ENCODE measurements at places on chromosomes 6 and 20.

DNA sequence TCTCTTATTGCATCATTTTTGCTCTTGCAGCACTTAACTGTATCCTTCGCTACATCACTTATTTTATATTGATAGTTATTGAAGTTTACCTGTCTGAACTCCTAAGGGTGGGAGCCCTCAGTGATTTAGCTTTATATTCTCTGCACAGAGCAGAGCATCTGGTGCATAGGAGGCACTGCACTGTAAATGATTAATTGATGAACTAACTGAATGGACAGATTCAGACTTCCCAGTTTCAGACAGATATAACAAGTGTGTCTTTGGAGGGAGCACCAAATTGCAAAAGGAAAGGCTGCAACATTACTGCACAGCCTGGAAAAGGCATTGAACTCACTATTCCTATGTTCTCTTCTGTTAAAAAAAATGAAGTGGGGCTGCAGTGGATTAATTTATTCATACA, 160.3 kb downstream of the EDN1 start:
- DNase-seq, result no peak

DNA sequence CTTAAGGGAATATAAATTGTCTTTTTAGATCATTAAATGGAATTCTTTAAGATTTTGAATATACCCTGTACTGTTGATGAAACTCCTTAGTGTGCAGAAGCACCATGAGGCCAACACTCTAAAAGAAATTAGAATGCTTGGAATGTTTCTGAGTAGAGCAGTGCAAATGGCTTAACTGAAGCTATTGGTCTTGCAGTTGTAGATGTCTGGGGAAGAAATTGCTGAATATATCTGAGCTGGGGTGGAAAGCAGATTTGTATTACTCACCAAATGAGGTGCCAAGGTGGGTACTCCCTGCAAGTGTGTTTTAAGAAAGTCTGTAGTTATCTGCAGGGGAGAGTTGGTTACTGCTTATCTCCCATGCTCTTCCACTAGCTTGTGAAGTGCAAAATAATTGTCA, 119.0 kb downstream of the ADGRG6 start:
- no peak for DNase-seq

DNA sequence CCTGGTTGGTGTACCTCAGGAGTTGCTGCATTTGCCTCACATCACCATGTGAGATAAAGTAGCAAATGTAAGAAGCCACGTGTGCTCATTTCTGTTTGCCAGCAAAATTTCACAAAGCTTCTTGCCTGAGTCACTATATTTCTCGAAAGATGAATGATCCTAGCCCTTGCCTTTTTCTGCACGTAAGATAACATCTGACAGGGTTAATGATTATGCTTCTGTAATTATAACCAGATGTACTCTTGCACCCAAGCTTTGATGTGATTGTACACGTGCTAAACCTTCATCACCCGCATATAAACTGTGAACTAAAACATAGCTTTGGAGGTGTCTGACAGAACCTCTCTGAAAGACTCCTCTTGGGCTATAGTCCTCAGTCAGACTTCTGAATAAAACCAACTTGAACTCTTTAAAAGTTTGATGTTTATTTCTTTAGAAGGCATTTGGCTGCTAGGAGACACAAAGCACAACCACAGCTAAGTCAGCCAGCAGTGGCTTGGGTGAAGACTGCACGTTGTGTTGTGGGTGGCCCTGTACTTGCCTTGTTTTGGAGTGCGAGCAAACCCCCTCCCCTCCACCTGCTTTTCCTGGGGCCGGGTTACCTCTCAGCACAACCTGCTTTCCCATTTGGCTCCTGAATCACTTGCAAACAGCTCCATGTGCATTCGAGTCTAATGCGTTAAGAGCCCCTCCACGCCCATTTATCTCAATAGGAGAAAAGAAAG, 19.3 kb downstream of the PROKR2 start:
- DNase-seq, result no peak

- DNase-seq, result no peak
These were observed 70.1 kb downstream of the ISM1 start for GRCh38 chr20:13291157-13291556.
